ENCODE measurements at places on chromosomes 7 and 10.
A peak's percentile ranks its signal among the peaks of the same experiment; 100 is the strongest.

DNA sequence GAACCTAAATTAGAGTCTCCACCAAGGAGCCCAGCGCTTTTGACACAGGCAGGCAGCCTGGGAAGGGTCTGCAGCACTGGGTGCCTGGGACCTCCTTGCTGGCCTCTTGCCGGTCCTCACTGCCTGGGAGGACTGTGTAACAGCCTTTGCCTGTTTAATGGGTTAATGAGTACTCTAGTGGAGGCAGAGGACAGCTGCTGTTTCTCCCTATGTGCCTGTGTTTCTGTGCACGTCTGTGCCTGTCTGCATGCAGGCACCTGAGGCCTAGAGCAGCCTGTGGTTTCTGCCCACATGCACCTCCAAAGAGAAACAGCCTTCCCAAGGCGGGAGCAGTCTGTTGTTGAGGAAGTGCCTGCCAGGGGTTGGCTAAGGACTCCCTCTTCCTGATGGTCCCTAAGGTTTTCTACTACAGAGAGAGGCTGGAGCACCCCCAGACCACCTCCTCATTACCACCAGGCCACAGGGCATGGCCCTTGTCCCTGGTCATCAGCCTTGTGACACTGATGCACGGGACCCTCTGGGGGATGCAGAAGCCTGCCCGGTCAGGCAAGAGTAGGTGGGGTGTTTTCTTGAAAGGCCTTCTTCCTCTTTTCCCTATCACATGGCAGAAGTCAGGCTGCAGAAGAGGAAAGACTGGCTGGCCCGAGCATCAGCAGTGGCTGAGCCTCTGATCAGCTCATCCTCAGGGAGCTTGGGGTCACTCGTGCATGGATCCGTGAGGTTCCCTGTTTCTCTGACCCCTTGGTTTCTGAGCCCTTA lies 14.2 kb downstream of the SLC29A3 start:
- DNase-seq = peak; percentile 46

DNA sequence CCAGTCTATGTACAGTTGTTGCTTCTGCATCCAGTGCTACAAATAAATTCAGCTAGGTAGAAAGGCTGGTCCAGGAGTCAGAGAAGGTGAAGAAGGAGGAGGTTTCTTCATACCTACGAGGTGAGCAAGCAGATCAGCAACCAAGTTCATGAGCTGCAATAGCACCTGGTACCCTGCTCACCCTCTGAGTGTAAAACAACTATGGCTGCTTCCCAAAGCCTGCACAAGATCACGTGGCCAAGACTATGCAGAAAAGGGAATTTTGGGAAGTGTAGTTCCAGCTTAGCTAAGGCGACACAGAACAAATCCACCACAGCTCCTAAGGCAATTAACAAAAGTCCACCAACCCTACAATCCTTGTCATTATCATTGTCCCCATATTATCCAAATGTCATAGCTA lies 95.9 kb upstream of the AUTS2 start:
- no peak for DNase-seq

DNA sequence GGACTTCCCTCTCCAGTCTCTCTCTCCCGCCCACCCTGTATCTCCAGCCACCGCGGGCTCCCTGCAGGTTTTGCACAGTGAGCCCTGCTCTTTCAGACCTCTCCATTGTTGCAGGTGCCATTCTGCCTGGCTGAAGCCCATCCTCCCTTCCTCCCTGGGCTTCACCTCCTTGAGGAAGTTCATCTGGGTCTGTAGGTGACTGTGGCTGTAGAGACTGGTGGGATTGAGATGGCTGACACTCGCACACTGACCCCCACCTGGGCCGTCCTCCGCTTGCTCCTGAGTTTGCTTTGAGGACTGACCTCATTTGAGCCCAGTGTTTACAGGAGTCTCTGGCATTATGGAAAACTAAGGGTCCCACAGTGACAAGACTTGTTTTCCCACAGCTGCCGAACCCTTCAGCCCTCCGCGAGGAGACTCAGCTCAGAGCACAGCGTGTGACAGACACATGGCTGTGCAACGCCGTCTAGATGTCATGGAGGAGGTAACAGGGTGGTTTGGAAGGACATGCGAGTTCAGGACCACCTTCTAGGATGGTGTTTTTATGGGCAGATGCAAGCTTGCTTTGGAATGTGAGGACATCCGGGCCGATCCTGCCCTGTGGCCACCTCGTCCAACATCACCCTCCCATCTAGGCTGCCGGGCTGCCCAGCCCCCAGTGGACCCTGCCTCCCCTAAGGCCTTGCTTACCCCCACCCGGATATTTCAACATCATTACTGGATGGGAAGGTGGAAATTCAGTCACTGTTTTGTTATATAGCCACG lies 9.3 kb downstream of the PLAC9 start:
- no peak for DNase-seq

GRCh38 chr7:2715341-2716231 lies 27.6 kb downstream of the AMZ1 start:
- no peak for DNase-seq

- no peak for DNase-seq
Measured at GRCh38 chr10:32269343-32270100, 77.4 kb downstream of the EPC1 start.

DNA sequence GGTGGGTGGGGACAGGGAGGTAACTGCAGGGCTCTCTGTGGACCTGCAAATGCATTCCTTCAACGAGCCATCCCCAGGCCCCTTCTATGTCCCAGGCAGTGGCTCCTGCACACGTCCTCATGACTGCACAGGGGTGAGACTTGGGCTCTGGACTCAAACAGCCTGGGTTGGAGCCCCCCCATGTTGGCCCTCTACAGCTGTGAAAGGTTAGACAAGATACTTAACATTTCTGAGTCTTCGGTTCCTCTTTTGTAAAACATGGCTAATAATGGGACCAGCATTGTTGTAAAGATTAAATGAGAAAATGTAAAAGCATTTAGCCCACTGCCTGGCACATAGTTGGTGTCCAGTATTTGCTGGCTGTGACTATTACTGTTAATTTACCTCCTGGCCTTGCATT lies 41.8 kb downstream of the CHST3 start:
- DNase-seq = no peak

DNA sequence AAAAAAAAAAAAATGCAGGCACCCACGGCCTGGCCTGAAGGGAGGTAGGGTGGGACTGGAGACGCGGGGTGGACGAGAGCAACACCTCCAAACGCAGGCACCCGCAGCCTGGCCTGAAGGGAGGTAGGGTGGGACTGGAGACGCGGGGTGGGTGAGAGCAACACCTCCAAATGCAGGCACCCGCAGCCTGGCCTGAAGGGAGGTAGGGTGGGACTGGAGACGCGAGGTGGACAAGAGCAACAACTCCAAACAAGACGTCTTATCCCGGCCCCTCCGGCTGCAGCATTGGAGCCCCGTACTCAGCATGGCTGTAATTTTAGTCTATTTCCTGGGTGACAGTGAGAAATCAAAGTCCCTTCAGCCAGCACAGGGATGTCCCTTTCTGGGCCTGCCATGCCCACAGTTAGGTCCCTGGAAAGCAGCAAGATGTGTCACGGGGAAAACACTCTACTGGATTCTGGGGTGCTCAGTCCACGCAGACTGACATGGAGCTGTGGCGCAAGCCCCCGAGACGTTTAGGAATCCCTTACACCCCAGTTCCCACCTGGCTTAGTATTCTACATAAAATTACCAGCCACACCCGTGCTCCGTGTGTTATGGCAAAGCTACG lies 119.9 kb downstream of the WDR37 start:
- no peak for DNase-seq

DNA sequence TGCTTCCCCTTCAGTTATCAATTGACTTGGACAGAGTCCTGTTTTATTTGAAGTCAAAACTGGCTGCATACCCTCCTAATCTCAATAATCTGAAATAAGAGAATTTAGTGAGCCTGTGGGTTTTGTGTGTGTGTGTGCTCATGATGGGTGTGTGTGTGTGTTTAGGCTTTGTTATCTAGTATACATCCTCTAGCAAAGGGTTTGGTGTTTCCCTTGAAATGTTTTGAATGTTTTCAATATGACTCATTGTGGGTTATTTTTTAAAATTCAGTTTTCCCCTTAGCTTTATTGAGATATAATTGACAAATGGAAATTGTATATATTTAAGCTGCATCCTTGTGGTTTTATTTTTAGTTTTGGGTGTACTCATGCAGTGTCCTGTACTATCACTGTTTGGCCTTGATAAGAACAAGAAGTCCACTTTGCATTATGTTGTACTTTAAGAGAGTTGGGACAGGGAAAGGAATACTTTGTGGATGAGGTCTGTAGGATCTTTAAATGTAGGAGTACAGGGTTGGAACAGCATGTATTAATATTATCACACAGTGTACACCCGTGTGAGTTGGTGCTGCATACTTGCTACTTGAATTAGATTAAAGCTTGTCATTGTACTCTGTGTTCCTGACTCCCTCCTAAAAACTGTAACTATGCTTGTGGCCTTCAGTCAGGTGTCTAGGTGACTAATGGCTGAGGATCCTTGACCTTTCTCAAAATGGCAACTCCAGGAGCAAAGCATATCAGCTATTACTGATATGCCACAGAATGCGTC lies 58.3 kb downstream of the VCL start:
- DNase-seq = peak; percentile 86

DNA sequence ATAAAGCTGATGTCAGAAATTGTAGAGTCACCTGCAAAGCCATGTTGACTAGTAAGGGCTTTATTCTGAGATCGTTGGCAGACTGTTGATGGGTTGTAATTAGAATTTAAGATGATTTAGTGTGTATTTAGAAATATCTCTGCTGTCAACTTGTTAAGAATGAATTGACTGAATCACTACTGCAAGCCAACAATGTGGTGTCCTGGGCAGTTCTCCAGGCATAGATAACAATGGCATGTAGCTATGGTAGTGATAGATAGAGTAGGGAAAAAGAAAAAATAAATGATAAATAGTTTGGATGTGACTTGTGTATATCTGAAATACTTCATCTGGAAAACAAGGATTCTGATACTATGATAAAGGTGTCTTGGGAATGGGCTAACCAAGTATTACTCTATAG lies 640.2 kb downstream of the ARL4A start:
- peak; percentile 5 for DNase-seq

GRCh38 chr7:122885583-122886356 lies 490 bp downstream of the CADPS2 start:
- DNase-seq = peak; percentile 33

GRCh38 chr7:12233175-12233574 lies 22.1 kb downstream of the TMEM106B start:
- DNase-seq = no peak

GRCh38 chr7:8353991-8354390 lies 79.4 kb upstream of the NXPH1 start:
- DNase-seq = no peak

GRCh38 chr7:155620497-155620896 lies 24.0 kb upstream of the RBM33 start:
- no peak for DNase-seq

DNA sequence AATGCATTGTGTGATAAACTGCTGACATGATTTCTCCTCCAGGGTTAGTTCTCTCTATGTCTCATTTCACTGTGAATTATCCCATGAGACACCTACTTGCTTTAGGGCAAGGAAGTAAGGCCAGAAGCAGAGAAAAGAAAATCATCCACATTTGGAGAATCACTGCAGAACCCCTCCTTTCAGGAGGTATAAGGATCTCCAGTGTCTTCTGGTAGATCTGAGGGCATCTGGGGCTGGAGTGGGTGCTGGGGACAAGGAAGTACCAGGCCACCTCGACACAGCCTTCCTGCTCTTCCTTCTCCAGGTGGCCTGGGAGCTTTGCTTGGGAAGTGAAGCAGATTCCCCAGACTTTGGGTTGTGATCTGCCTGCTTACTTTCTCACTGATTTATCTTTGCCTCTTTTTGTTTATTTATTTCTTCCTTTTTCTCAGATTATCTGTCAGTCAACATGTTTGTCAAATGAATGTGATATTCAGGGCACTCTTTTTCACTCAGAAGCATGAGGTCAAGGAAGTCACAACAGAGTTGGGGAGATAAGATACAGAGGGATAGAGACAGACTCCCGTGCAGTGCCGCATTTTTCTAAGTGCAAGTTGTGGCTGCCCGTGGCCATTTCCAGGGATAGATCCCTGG lies 12.4 kb upstream of the CAMK2G start:
- DNase-seq = peak; percentile 77
